Small intestine (tissue), 16 donors: ENCODE measurements at places on chromosomes 11 and 22.

GRCh38 chr11:34546511-34547209 lies 33.1 kb upstream of the ELF5 start:
- DNase-seq, result no peak

DNA sequence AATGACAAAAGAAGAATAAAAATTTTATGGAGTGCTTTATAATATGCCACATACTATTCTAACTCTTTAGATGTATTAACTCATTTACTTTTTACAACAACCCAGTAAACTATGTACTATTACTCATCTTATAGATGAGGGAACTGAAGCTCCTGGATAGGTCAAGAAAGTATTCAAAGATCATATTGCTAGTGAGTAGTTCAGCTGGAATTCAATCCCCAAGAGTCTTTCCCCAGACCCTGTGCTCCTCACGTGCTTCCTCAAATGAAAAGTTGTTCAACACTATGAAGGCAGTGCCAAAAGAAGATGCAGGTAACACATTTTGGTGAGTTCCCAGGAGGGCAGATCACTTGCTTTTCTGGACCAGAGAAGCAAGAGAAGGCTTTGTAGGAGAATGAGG lies 46.8 kb downstream of the BTG4 start:
- no peak for DNase-seq

DNA sequence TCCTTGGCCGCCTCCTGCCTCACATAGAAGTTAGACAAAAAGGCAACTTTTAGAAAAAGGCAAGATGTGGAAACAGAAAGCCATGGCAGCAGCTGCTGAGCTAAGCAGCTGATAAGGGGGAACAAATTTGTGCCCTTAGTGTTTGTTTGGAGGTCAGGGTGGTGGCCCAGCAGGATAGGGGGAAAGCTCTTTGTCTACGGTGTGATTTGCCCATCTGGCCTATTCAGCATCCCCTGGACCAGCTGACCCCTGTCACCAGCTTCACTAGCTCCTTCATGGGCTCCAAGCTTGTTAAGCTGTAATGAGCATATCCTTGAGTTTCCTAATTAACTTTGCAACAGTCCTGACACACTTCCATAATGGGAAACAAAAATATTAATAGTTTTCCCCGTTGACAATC lies 5.9 kb upstream of the ME3 start:
- DNase-seq, result no peak

- DNase-seq, result no peak
These were observed 37.0 kb downstream of the LDLRAD3 start for GRCh38 chr11:35980686-35981390.

GRCh38 chr22:49672014-49672516 lies 155.6 kb downstream of the BRD1 start:
- DNase-seq, result no peak
